ENCODE measurements at places on chromosomes 1 and 21.

DNA sequence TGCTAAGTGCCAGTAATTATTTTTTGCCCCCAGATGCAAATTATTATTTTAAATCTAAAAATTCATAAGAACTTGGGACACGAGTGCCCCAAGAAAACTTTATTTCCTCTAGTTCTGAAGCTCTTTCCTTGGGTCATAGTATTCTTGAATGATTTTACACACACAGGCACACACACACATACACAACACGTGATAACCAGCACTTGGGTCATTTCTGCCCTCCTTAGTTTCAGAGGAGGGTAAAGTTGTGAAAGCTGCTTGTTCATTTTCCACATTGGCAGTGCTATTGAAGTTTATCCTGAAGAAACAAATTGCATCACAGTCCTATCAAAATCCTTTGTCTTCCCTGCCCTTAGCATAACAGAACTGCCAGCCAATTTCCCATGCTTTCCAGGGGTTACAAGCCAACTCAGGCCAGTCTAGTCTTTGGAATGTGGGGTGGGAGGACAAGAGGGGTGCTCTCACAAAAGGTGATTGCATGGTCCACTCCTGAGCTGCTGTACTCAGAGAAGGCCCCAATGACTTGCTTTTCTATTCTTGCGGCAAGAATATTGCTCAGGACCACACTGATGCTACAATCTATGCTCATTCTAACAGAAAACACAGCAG, 98.5 kb upstream of the POGK start:
- DNase-seq, result no peak

GRCh38 chr1:111463029-111463683, 10.6 kb upstream of the C1orf162 start:
- DNase-seq, result no peak

GRCh38 chr1:147598621-147599361, 57.5 kb downstream of the BCL9 start:
- DNase-seq, result peak; percentile 46

DNA sequence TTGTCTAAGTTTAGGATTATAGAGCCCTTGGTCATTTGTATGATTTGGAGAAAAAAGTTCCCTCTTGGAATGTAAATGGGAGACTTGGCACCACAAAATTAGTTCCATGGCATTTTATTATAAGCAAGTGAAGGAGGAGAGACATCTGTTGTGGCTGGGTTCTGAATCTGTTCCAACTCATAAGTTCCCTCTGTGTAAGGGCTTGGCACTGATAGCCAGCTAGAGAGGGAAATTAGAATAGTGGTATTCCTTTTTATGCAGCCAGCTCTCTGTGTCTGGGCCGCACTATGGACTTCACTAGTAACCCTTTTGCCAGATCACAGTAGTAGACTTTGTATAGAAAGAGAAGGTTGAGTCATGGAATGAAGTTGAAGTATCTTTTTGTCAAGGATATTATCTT, 31.1 kb downstream of the GNAI3 start:
- no peak for DNase-seq

- DNase-seq, result no peak
These were observed 16.9 kb upstream of the RC3H1 start for GRCh38 chr1:174039027-174039426.

DNA sequence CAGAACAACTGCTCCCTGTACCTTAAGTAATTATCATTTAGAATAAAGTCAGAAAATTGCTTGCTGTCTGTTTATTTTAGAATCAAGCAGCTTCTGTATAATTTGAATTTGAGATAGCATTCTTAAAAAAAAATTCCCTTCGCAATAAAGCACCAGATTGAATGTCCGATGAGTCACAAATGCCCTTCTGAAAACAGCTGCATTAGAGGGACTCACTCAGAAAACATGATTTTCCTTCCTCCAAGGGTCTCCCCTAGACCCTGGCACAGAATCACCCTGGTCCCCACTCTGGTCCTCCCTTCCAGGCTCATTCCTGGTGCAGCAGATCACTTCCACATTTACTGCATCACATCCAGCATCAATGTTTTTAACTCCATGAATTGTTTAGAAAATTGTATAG, 471.1 kb upstream of the VAMP3 start:
- DNase-seq, result no peak

DNA sequence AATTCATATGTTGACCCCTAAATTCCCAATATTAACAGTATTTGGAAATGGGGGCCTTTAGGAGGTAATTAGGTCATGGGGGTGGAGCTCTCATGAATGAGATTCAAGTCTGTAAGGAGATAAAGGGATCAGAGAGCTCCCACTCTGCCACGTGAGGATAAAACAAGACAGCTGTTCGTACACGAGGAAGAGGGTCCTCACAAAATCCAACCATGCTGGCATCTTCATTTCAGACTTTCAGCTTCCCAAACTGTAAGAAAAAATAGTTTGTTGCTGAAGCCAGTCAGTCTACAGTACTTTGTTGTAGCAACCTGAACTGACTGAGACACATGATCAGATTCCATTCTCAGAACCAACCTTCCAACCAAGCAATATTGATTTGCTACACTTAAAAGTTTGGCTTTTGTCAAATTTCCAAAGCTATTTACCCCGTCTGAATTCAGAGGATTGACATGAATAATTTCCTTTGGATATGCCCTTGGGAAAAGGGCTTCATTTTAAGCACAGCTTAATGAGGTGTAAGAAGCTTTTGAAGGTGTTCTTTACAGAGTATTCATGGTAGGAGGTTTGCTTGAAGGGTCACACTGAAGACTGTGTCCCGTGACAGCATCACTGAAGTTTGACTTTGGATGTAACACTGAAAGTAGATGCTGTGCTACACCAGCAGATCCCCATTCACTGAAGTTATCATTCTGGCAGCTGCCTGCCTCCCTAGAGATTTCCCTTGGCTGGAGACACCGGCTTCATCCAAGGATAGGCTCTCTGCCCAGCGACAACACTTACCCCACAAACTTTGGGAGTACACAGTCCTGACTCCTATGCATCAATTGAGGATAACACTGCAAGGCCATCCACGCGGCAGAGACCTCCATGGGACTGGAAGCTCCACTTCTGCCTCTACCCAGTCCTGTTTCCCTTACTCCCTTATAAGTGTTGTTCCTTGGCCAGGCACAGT, 4.9 kb upstream of the OMA1 start:
- no peak for DNase-seq
